ENCODE measurements at places on chromosomes 4 and X. TPM values are rescaled to one million over a fixed set of nuclear protein-coding genes. Genes with fewer than 3 reads are reported as not detected.

The DCLK2 gene
- 2.4 TPM for polyA plus RNA-seq

The MAGEB1 gene
- polyA plus RNA-seq = not detected

The EPHA5 gene
- polyA plus RNA-seq = not detected

The DGAT2L6 gene
- not detected for polyA plus RNA-seq

The UGT2B28 gene
- polyA plus RNA-seq = not detected

The FAM9C gene
- not detected for polyA plus RNA-seq

The NEIL3 gene
- 0.28 TPM for polyA plus RNA-seq

The COX7B2 gene
- polyA plus RNA-seq = not detected

The CXCL8 gene
- polyA plus RNA-seq = 1.3 TPM

The CHRDL1 gene
- not detected for polyA plus RNA-seq

The ZNF157 gene
- 0.23 TPM for polyA plus RNA-seq

The SUPT20HL1 gene
- not detected for polyA plus RNA-seq

The CENPVL3 gene
- polyA plus RNA-seq = not detected

The MUC7 gene
- polyA plus RNA-seq = not detected

The CXCL11 gene
- 0.46 TPM for polyA plus RNA-seq

The CT45A3 gene
- not detected for polyA plus RNA-seq

The SMIM10L2A gene
- polyA plus RNA-seq = not detected

All from aorta (tissue), 5 donors.